Transverse colon (tissue), 4 donors: ENCODE measurements at places on chromosomes 13 and 19. TPM values are rescaled to one million over a fixed set of nuclear protein-coding genes. Genes with fewer than 3 reads are reported as not detected.

- DNase-seq, result no peak
Measured at GRCh38 chr13:73055813-73056564, 2.8 kb upstream of the KLF5 start.

GRCh38 chr13:50572129-50572528 lies 271.4 kb downstream of the DLEU7 start:
- no peak for DNase-seq

GRCh38 chr13:20711301-20712044 lies 8.0 kb downstream of the IL17D start:
- no peak for DNase-seq

DNA sequence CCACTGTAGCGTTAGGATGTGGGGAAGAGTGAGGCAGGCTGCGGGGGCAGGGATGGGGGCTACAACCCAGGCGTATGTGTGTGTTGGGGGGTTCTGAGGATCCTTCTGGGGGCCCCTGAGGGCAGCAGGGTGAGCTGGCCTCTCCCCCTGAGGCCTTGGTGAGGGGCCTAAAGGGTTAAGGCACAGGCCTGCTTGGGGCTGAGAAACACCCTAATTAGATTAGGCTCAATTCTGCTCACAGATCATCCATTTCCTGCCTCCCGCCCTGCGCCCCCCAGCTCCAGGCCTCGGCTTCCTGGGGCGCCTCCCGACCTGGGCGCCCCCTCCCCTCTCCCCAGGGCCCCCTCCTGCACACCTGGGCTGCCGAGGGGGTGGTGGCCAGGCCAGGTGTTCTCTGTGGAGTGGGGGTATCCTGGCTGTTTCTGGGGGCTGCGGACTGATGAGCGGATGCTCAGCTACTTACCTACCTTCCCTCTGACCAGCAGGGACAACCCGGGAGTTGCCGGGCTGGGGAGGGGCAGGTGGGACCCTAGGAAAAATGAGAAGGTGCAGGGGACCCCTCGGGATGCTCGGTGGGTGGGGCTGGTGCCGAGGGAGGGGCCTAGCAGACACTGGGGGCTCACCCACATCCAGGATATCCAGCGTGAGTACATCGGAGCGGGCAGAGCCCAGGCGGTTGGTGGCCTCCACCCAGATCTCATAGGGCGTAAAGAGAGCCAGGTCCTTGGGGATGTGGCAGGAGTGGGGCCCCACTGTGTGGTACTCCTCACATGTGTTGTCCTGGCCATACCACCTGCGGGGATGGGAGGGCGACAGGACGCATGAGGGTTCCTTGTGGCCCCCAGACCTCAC lies 8.6 kb downstream of the CRLF1 start:
- DNase-seq, result no peak

ZNF575 gene
- 0.20 TPM for total RNA-seq

MAMSTR gene
- total RNA-seq, result not detected
